ENCODE measurements at places on chromosomes 4 and X.
A peak's percentile ranks its signal among the peaks of the same experiment; 100 is the strongest.

DNA sequence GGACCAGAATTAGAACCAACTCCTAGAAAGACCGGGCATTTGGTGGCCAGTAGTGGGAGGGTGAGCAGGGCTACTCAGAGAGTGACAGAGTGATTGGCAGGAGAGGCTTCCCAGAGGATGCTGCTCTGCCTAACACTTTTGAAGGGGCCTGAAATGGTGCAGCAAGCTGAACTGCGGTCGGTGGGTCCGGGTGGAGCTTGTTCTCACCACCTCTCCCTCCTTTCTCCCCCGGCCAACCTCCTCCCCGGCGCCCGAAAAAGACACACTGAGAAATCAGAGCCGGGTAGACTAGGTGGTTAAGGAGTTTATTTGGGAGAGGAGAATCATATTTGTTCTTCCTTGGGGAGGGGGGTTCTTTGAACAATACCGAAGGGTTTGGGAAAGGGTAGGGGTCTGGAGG is 1.4 kb upstream of the PRICKLE3 start:
- no peak for DNase-seq

GRCh38 chr4:37383579-37384229 is 139.2 kb downstream of the NWD2 start:
- no peak for DNase-seq

DNA sequence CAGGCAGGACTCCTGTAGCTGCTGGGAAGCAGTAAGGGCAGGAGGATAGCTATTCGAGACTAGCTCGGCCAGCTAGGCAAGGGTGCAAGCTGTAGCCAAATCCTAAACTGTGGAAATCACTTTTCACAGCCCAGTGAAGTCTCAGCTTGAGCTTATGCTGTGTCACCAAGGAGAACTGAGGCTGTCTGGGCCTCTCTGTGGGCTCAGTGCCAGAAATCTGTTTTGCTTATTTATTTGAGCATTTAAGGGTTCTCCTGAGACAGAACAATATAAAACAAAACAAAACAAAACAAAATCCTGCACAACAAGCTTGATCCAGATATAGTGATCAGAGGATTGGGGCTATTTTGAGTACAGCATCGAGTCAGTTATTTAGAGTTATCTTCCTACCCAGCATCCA is 97.5 kb downstream of the FANCB start:
- DNase-seq = no peak

DNA sequence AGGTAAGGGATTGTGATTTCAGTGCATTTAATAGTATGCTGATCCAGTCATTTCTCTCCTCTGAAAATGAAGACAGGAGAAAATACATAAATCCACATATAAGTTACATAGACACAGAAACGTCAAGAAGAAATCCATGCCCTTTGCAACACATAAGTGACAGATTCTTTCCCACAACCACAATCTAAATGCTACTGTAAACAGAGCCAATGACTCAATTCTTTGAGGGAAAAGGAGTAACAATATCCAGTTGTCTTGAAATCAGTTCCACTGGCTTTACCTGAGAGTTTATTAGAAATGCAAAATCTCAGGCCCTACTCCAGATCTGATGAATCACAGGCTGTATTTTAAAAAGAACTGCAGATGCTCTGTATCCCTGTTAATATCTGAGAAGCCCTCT is 66.4 kb downstream of the ARAP2 start:
- DNase-seq = no peak

GRCh38 chrX:50103866-50104566 is 96.8 kb downstream of the AKAP4 start:
- DNase-seq = no peak

DNA sequence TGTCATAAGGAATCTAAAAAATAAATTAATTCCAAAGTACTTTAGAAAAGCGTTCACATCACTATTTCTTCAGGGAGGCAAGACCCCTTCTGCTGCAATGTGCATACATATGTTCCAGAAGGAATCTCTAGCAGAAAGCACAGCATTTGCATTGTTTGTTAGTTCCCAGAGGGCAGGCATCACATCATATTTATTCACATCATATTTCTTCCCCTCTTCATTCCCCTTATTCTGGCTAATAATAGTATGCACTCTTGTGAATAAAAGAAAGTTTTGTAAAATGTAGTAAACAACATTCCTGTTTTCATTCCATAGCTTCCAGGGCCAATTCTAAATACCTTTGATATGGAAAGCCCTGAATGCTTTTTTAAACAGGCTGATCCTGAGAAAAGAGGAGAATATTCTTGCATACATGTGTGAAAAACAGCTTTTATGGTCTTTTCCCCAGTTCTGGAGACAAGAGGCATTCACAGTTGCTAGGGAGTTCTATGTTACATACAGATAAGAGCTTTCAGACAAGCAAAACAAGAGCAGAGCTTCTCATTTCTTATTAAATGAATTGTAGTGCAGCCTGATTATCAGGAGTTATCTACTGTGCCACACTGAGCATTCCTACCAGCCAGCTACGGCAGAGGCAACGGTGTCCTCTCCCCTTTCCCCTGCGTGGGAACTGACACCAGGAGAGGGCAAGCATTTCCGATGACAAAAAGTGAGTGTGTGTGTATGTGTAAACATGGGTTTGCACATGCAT is 15.2 kb downstream of the GATB start:
- DNase-seq = no peak

- no peak for DNase-seq
Observed at GRCh38 chr4:183563874-183564273, 59.0 kb downstream of the ING2 start.

GRCh38 chrX:105820247-105820646 is 2.1 kb upstream of the NRK start:
- no peak for DNase-seq

- no peak for DNase-seq
Observed at GRCh38 chr4:1105662-1106061, 7.7 kb downstream of the RNF212 start.

DNA sequence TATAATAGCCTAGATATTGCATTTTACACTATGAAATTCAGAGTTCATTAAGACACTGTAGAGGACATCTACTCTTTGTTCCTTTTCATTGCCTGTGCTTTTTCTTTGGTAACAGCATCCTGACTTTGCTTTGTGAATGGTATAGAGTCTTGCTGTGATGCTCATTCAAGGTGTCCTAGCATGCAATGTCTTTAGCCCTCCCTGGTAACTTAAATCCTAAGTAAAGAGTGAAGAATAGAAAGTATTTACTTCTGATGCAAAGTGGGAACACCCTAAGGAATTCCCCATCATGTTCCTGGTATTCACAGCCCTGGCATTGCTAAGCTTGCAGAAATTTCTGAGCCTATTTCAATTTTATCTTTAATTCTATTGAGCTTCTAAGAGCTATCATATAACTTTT is 400.1 kb downstream of the FAT4 start:
- DNase-seq = no peak

DNA sequence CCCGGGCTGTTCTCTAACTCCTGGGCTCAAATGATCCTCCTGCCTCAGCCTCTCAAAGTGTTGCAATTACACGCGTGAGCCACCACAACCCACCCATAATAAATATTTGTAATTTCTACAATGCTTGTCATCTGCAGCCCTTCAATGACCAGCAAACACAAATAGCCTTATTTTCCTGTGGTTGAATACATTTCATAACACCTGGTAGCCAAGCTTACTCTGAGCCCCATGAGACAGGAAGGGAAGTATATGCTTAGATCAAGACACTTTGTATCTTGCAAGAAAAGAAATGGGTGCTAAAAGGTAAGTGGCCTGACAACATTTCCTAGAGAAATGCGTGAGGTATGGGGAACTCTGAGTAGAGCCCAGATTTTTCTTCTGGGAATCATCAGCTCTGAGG is 56.9 kb upstream of the PDGFRA start:
- no peak for DNase-seq

DNA sequence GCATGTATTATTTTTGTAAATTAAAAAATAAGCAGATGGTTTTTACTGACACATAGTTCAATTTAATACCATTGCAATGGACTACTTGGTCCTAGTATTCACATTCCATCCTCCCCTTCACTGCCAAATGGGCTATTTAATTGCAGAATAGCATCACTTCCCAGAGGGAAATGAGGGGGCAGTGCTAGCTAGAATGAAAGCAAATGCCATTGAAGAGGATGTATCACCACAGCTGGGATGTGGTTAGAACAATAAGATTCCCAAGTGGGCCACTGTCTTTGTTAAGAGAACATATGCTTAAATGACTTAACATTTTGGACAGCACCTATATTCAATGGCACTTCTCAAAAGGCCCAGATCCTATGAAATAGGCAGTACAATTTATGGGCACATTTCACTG is 224.7 kb downstream of the RBMX2 start:
- no peak for DNase-seq

GRCh38 chrX:149871940-149872339 is 9.0 kb upstream of the MAGEA8 start:
- peak; percentile 15 for DNase-seq

- no peak for DNase-seq
Observed at GRCh38 chr4:124097447-124097846, 615.1 kb downstream of the ANKRD50 start.

DNA sequence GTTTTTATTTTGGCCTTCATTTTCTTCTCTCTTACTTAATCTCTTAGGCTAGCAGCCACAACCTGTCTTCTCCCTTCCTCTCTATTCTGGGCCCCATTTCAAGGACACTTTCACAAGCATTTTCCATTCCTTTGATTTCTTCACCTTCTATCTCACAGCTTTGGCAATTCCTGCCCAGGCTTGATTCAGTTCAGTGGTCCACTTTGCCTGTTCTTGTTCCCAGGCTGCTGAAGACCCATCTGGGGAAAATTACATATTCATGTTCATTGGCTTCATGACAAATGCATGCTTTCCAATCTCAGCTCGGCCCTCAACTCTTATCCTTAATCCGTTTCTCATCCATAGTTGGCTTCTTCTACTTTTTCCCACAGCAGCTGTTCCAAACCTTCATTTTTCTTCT is 38.7 kb upstream of the LPAR4 start:
- no peak for DNase-seq

- DNase-seq = no peak
Observed at GRCh38 chrX:48998391-48998790, 3.7 kb downstream of the GRIPAP1 start.

GRCh38 chr4:142614621-142615323 is 231.3 kb downstream of the INPP4B start:
- no peak for DNase-seq

- no peak for DNase-seq
Observed at GRCh38 chr4:123312951-123313592, 83.5 kb upstream of the SPRY1 start.

DNA sequence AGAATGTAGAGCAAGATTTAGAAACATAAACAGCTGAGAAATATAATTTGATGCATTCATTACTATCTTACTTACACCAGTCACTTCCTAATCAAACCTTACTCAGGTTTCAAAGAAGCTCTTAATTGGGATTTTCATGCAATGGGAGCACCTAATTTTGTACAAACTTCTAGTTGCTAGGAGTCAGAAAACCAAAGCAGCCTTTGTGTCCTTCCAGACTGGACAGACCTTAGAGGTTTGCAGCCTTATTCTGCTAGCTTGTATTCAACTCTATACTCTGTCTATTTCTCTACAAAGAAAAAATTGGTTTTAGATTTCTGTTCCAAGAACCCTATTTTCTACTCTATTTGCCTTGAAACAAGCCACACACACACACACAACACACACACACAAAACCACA is 19.4 kb downstream of the GABRA2 start:
- no peak for DNase-seq

- DNase-seq = no peak
Observed at GRCh38 chrX:150162141-150162540, 201.0 kb upstream of the MAMLD1 start.

- no peak for DNase-seq
Observed at GRCh38 chrX:85994228-85994627, 53.1 kb downstream of the CHM start.

DNA sequence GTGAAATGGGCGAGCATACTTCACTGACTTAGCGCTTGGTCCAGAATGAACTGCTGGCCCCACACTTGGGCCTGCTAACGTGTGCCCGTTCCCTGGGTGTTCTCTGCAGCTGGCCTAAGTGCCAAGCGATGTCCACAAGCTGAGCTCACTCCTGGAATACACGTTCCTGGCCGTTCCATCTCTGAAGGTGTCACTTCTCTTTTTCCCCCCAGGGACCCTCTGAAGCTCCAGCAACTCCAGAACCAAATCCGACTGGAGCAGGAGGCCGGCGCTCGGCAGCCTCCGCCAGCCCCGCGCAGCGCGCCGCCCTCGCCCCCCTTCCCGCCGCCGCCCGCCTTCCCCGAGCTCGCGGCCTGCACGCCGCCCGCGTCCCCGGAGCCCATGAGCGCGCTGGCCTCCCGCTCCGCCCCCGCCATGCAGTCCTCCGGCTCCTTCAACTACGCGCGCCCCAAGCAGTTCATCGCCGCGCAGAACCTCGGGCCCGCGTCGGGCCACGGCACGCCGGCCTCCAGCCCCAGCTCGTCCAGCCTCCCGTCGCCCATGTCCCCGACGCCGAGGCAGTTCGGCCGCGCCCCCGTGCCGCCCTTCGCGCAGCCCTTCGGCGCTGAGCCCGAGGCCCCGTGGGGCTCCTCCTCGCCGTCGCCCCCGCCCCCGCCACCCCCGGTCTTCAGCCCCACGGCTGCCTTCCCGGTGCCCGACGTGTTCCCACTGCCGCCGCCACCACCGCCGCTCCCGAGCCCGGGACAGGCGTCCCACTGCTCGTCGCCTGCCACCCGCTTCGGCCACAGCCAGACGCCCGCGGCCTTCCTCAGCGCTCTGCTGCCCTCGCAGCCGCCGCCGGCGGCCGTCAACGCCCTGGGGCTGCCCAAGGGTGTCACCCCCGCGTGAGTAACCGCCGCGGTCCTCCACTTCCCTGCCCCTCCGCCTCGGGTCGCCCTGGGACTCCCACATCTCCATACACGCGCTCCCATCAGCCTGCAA is 132.3 kb downstream of the CBR4 start:
- peak; percentile 1 for DNase-seq

DNA sequence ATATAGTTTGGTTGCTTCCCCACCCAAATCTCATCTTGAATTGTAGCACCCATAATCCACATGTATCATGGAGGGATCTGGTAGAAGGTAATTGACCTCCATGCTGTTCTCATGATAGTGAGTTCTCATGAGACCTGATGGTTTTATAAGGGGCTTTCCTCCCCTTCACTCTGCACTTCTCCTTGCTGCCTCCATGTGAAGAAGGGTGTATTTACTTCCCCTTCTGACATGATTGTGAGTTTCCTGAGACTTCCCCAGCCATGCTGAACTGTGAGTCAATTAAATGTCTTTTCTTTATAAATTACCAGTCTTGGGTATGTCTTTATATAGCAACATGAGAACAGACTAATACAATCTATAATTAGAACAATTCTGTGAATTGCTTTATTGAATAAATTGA is 11.9 kb upstream of the DCAF4L1 start:
- no peak for DNase-seq

DNA sequence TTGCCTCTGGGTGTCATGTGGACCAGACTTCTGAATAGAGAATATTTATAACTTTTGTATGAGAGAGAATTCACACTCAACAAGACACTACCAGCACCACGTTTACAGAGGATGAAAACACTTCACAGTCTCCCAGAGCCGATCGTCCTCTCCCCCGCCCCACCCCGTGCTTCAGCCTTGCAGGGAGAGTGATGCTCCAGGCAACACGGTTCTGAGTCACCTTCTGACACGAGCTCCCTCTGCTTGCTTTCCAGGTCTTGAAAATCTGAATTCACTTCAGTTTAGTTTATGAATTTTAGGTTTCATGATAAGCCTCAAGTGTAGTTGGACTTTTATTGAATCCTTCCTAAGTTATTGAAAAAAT is 59.8 kb downstream of the CPLX1 start:
- DNase-seq = no peak

GRCh38 chrX:116756958-116757357 is 294.2 kb upstream of the CT83 start:
- DNase-seq = no peak

Measured in stimulated activated CD4-positive, alpha-beta T cell treated with anti-CD3 and anti-CD28 coated beads, Interleukin-15, amount 100 ng/mL, for 1 hour (primary cell).